ENCODE measurements at places on chromosomes 4 and X.

DNA sequence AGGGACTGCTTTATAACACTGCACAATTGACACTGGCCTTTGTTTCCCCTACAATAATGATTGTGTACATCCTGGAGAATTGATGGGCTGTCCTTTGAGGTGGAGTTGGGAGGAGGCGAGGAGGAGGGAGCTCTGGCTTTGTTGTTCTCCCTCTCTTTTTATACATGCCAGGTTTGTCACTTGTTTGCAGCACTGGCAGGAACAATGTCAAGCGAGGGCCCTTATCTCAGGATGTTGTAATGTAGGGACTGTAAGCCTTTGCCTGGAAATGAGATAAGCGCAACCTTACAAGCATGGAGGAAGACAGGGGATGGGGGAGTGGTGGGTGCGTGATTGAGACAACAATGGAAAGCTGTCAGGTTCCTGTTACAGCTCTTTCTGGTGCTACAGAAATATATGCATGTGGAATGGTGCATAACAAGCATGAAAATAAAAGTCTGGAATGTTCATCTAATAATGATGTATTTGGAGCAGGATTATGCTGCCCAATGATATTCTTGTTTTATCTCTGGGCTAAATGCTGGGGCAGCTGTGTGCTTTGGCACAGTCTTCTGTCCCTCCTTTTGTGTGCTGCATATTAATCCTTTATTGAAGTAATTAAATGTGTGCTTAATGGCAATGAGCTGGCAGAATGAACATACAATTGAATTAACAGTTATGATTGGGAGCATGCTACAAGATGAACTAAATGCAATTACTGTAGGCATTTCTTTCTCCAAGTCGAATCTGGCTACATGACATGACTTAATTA lies 294.4 kb downstream of the GPAT3 start:
- DNase-seq: no peak

DNA sequence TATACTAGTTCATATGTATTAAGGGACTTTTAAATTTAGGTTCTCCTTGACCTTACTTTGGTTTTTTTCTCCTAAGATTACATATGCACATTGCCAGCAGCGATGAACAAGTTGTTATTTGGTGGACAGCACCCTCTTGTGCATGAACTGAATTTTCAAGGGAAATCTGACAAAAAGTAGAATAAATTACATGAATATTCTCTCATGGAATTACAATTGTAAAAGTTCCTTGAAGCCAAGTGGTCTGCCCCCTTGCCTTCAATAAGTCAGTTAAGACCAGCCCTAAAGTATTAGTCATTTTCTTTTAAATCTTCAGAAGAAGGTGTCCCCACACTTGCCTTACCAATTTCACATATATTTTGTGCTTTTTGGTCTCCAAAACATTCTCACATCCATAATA lies 30.7 kb upstream of the SMARCA5 start:
- DNase-seq: no peak

DNA sequence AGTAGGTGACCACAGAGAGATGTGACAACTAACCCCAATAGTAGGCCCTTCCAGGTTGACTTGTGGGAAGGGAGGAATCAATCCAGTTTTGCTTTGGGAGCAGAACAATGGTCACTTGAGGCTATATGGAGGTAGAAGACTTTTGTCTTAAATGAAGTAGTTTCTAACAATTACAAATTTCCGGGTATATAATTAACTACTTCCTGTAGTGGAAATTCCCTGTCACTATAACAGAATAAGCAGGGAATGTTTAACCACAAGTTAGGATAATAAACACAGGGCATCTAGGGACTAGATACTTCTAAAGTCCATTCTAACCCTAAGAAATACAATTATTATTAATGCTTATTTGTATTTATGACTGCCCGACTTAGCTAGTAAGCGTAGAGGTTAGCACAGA lies 99.0 kb upstream of the TRPC3 start:
- no peak for DNase-seq

- no peak for DNase-seq
These were observed 35.3 kb downstream of the RBPJ start for GRCh38 chr4:26356081-26356501.

- DNase-seq: no peak
These were observed 176.5 kb downstream of the GBA3 start for GRCh38 chr4:22869235-22869634.

- no peak for DNase-seq
These were observed 449.6 kb downstream of the FSTL5 start for GRCh38 chr4:161714022-161714751.

DNA sequence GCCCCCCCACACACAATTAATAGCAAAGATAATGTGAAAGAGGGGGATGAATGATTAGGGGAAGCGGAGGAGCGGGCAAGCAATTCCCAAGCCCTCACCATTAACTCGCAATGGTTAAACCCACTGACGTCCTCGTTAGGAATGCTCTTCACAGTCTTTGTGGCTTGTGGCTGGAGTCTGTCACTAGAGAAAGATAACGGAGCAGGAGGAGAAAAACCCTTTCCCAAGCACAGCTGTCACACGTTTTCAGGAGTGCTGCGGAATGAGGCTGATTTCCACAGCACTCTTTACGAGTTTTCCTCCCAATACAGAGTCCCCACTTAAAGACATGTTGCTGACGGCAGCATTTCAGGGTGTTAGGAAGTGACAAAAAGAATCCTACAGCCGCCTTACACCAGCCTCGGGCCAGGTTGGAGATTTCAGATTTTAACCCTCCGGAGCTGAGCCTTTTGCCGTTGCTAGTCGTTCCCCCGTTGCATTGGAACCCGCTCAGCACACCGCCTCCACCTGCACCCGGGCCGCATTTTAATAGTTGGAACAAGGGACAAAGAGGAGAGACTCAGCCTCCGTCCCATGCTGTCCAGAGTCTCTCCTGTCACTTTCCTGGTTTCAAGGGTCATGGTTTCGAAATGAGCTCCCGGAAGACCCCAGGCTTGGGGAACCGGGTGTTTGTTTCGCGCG lies 92.2 kb downstream of the GEMIN8 start:
- DNase-seq: no peak

GRCh38 chr4:25972366-25972765 lies 58.3 kb downstream of the SMIM20 start:
- no peak for DNase-seq

GRCh38 chrX:137033774-137034507 lies at the start of gene GPR101:
TSS of gene GPR101 (minus strand) at chrX:137033995. CDS start at chrX:137031674, 2,321 bp downstream.
- no peak for DNase-seq

GRCh38 chr4:29262986-29263385 lies 1457.2 kb upstream of the PCDH7 start:
- no peak for DNase-seq

Measured in stimulated activated CD4-positive, alpha-beta T cell treated with anti-CD3 and anti-CD28 coated beads, Interleukin-2, amount 100 ng/mL, for 4 hours (primary cell).